ENCODE measurements at places on chromosomes 13 and 19.

DNA sequence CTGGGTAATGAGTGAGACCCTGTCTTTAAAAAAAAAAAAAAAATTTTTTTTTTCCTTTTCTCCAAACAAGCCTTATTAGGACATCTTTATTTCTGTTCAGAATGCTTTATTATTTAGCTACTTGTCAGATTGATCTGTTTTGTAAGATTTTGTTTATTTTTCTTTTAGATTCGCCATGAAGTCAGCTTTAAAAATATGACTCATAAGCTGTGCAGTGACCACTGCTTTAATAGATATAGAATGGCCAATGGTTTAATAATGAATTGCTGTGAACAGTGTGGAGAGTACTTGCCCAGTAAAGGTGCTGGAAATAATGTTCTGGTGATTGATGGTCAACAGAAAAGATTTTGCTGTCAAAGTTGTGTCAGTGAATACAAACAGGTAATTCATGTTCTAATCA is 47.7 kb downstream of the ZMYM2 start:
- no peak for DNase-seq

- DNase-seq = no peak
Measured at GRCh38 chr13:74064805-74065312, 69.3 kb downstream of the KLF12 start.

DNA sequence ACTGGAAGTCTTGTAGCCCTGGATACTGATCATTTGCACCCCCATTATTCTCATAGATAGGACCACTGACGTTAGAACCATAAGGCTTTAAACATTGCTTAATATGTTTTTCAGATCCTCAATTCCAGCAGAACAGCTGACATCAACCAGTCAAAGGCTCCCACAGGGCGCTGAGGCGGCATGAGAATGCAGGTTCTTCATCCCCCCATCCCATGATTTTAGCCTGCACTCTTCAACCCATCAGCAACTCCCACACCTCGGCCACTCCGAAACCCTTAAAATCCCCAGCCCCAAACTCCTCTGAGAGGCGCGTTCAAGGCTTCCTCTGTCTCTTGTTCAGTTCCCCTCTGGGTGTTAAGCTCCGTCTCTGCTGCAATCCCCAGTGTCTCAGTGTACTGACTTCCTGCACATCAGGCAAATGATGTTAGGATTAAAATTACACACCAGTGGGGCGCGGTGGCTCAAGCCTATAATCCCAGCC is 24.3 kb upstream of the LAMP1 start:
- DNase-seq = no peak

GRCh38 chr13:24271601-24272451 is 37.6 kb upstream of the C1QTNF9 start:
- peak; percentile 54 for DNase-seq

GRCh38 chr13:32045982-32046785 is 14.6 kb downstream of the FRY start:
- no peak for DNase-seq

DNA sequence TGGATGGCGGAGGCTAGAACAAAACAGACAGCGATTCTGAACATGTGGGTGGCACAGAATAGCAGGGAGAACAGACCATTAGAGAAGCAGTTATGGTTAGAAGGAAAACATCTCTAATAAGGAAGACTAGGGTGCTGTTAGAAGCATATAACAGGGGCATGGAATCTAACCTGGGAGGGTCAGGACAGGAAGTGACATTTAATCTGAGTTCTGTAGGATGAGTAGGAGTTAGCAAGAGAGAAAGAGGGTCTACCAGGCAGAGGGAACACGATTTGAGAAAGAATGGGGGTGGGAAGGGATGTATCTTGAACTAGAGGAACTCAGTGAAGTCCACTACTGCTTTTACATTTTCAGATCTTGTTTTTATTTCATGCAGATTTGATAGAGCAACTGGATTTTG is 48.6 kb downstream of the B3GLCT start:
- no peak for DNase-seq

DNA sequence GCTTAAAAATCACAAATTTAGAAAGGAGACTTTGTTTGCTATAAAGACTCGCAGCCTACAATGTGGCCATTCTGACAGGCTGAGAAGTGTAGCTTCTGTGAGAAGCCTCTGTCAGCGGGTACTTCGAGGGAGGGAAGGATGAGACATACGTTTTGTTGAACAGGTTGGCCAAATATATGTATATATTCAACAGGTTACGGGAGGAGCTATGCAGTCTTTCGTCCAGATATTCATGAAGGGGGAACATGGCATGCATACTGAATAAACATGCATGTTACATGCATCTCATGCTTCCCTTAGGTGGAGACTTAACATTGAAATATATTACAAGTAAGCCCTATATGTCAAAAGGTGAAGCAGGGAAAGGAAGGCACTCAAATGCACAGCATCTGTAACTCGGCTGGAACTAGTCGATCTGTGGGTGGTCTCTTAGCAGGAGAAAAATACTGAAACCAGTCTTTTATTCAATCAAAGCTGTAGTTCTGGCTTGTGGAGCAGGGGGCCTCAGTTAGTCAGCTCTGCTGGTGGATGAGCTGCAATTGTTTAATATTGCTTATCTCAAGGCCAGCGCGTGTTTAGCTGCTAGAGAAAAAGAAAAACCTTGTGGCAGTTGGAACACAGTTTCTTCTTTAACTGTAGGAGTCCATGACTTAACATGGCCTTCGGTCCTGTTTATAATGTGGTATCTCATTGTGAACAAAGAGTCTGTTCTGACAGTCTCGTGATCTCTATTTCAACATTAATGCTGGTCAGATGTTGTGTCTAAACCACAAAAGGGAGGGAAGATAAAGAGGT is 94.3 kb downstream of the FAM216B start:
- DNase-seq = no peak

DNA sequence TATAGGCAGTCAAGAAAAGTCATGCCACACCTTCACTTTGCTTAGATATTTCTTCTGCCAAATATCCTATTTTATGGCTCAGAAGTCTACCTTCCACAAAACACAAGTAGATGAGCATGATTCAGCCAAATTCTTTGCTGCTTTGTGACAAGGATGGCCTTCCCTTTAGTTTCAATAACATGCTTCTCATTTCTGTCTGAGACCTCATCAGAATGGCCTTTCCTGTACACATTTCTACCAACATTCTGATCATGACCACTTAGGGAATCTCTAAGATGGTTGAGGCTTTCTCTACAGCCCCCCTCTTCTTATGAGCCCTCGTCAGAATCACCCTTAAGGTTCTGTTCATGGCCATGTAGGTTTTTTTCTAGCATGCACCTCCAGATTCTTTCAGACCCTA is 96.2 kb downstream of the COL4A2 start:
- DNase-seq = no peak

DNA sequence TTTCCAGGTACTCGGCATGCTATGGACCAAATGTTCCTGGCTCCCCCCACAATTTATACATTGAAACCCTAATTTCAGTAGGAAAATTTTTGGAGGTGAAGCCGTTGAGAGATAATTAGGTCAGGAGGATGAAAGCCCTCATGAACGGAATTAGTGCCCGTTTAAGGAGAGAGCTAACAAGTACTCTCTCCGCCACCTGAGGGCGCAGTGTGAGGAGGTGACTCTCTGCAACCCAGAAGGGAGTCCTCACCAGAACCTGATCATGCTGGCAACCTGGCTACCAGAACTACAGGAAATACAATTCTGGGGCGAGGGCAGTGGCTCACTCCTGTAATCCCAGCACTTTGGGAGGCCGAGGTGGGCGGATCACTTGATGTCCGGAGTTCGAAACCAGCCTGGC is 397.8 kb downstream of the SLITRK5 start:
- no peak for DNase-seq

DNA sequence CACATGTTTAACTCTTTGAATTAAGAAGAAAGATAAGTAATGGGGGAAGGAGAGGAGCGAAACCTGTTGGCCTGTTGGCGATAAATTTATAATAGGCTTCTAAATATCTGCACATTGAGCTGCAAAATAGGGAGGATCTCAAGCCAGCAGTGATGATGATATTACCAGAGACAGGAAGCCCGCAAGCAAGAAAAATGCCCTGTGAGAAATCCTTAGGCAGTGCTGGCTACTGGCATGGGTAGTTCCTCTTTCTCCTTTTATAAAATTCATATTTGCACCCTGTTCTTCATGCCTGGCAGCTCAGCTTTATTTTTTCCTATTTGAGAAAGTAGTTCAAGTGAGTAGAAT is 858 bp upstream of the USP12 start:
- DNase-seq = no peak
